ENCODE measurements at places on chromosomes 12 and 14.

- DNase-seq, result no peak
These were observed 161.8 kb downstream of the ANO4 start for GRCh38 chr12:100956311-100956852.

DNA sequence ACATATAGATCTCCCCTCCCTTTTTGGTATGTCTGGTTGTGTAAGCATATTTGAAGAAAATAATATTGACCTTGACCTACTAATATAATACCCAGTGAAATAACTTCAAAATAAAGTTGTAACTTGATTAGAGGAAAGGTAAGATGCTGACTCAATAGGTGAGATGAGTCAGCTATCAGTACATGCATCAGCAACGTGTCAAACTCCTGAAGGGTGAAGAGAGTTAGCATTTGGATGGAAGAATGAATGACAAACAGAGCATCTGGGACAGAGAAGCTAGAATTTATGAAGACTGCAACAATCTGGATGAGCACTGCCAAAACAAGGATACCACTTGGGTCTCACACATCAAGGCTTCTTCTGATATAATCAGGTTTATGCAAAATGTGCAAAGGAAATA lies 74.9 kb downstream of the PPP2R5E start:
- no peak for DNase-seq

DNA sequence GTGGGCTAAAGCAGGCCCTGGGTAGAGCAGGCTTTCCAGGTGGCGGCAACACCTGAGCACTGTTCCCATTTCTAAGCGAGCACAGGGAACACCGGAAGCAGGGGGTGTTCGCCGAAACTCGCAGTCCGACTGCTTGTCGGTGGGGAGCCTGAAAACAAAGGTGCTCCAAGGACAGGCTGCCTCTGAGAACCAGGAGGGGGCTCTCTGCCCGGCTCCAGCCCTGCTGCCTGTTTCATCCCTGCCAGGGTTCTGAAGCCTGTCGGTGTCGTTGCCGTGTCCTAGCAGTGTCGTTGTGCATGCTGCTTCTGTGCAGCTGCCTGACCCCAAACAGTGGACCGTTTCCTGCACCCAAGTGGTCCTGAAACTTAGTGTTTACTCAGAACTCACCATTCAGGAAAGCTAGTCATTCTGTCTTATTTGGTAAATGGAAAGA lies 21.8 kb downstream of the CCNK start:
- no peak for DNase-seq

DNA sequence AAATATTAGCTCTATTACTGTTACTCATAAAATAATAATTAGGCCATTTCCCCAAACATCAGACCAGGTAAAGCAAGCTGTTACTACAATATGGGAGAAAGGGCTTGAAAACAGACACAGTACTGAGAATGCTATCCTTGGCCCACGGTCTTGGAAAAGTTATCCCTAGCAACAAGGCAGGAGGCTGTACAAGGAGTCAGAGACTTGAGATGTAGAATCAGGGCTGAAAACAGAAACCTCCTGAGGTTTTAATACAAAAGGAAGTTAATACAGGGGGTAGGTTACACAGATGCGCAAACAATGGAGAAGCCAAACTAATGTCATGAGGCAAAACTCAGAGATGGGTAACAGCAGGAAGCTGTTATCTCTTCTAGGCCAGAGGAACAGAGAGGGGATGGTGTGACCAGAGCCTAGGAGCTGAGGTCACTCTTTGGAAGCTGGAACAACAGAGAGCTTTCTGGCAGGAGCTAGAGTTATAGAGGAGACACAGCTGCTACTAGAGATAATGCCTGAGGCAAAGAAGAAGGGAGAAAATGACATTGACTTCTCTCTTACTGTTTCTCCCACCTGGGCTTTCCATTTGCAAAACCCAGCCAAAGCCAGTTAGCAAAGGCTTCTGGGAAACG lies 248.8 kb downstream of the SUDS3 start:
- no peak for DNase-seq

DNA sequence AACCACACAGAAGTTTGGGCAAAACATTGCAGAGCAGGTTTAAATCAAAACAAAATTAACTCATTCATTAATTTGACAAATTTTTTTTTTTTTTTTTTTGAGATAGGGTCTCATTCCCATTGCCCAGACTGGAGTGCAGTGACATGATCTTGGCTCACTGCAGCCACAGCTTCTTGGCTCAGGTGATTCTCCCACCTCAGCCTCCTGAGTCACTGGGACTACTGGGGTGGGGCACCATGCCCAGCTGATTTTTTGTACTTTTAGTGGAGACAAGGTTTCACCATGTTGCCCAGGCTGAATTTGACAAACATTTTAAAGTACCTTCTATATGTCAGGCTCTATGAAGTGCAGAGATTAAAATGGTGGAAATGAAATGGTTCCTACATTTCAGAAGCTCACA lies 257.1 kb upstream of the NPAS3 start:
- no peak for DNase-seq

- no peak for DNase-seq
These were observed 208.0 kb downstream of the SLC41A2 start for GRCh38 chr12:104750061-104750460.

- no peak for DNase-seq
These were observed 13.1 kb downstream of the ZFYVE21 start for GRCh38 chr14:103728721-103729120.

GRCh38 chr12:43180242-43180641 lies 371.8 kb downstream of the ADAMTS20 start:
- DNase-seq, result no peak

GRCh38 chr12:6966351-6966750 lies 4.1 kb downstream of the PHB2 start:
- DNase-seq, result no peak

GRCh38 chr14:47744155-47744554 lies 68.8 kb upstream of the MDGA2 start:
- DNase-seq, result no peak

GRCh38 chr12:58883576-58884334 lies 36.5 kb downstream of the LRIG3 start:
- DNase-seq, result no peak

DNA sequence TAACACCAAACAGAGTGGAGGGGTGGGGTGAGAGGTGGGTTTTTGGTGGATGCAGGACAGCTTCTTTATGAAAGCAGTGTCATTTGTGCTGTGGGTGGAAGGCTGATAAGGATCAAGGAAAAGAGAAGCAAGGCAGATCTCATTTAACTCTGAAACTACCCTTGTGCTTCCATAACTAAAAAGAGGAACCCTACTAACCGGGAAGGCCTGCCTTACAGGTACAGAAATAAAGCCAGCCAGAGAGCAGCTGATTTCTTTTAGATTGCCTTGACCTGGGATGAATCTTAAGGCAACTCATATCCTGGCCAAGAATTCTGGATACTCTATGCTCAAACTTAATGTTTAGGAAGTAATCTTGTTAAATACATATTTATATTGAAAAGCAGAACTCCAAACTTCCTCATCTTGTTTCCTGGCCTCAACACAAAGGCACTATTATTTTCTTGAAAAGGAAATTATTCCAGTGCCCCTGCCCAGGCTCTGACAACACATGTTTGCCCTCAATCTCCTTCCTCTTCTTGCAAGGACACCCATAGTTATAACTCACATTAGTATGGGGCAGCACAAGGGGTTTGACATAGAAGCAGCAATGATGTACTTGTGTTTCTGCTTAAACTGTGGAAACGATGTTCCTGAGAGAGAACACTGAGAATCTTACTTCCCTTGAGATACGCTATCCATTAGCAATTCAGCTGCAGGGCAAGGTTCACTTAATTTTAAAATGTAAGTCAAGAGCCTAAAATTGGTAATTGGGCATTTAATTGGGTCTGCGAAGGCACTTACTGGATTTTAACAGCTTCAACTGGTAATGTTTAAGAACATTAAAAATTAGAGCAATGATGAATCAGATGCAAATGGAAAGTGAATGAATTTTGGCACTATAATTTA lies 173.7 kb downstream of the STXBP6 start:
- no peak for DNase-seq

DNA sequence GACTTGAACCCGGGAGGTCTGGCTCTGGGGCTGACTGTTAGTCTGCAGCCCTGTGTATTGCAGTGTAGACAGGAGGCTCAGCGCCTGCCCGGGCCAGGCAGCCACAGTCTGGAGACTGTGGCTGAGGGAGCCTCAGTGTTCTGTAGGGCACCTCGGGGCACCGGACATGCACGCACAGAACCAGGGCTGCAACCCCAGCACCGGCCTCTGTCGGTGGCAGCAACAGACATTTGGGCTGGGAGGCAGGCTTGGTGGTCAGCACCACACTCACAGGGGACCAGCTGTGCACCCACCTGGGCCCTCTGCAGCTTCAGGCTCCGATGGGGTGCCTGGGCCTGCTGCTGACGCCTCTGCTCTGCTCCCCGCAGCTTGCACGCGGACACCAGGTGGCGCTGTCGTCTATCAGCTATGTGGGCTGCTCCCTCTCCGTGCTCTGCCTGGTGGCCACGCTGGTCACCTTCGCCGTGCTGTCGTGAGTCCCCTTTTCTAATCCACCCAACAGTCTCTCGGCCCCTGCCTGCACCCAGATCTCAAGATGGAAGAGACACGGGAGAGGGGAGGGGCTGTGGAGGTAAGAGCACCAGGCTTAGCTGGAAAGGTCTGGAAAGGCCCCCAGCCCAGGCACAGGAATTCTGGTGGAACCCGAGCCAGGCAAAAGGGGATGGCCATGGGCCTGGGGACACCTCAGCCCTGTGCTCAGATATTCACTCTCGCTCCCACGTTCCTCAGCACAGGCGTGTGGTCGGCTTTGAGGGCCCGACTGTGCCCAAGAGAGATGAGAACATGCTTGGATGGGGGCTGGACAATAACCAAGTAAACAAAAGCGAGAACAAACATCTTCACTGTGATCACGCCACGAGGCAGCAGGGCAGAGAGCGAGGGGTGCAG lies 151.0 kb downstream of the ADGRD1 start:
- DNase-seq, result peak; percentile 95

- DNase-seq, result no peak
These were observed 220.3 kb downstream of the KTN1 start for GRCh38 chr14:55800156-55800785.

DNA sequence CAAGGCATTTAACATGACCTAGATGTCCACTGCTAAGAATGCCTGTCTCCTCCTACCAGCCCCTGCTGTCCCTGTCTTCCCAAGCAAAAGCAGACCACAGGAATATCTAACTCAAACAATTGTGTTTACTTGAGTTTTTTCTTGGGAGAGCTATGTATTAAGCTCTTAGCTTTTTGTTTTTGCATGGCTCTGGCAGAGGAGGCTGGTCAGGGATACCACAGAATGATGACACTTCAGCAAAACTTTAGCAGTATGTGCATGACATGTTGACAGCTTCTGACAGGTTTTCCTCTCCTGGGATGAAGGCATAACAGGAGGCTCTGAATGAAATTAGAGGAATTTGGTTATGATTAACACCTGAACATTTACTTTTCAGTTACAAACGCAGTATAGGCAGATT lies 6.9 kb downstream of the TMBIM6 start:
- DNase-seq, result no peak

GRCh38 chr14:93619176-93619793 lies 169.0 kb downstream of the PRIMA1 start:
- DNase-seq, result no peak

DNA sequence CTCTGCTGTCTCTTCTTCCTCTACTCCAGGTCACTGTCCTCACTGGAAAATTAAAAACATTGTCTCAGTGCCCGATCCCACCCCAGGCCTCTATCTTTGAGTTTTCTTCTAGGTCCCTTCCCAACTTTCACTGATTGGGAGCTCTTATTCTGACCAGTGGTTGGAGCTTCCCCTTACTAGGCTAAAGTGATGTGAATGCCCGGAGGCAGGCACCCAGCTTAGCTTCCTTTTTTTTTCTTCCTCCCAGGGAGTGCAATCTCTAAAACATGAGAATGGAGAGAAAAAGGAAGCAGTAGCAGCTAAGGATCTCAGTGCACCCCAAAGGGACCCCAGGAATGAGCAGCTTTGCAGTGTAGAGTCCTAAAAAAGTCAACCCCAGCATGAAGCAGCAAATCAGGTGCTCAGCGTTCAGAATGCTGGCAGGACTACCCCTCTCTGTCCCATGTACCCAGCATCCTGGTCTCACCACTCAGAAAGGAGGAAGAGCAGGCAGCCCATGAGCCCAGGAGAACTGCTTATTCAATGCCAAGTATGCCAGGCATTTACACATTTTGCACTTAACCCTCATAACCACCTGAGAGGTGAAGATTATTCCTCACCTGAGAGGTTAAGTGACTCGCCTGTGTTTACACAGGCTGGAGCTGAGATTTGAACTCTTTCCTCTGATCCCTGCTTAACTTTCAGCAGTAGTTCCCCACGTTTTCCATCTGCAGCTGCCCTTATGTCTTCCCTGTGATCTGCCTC lies 146.2 kb upstream of the PWP1 start:
- DNase-seq, result no peak

DNA sequence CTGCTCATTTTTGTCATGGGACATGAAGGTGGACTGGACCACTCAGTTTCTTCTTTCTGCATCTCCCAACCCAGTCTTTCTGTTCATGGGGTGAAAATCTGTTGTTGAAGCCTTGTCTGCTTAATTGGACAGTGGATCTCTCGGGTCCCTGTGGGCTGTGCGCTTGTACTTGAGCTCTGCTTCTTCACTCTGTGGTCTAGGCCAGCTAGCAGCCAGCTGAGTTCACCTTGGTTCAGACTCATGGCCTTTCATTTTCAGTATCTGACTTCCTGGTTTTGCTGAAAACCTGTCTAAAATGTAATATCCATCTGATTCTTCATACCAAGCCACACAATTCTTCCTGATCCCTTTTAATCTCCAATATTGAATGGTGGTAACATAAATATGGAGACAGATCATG lies 117.2 kb downstream of the LRRK2 start:
- no peak for DNase-seq

DNA sequence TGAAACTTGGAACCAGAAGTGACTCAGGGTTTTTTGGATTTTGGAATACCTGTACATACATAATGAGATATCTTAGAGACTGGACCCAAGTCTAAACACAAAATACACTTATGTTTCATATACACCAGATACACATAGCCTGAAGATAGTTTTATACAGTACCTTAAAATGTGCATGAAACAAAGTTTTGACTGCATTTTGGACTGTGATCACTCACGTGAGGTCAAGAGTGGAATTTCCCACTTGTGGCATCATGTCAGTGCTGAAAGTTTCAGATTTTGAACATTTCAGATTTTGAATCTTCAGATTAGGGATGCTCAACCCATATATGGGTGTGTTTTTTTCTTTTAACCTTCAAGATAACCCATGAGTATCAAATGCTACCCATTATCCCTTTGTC lies 6.6 kb downstream of the SBNO1 start:
- no peak for DNase-seq

- DNase-seq, result no peak
These were observed 253.4 kb downstream of the GXYLT1 start for GRCh38 chr12:41891226-41891625.

GRCh38 chr14:99350751-99351150 lies 78.8 kb upstream of the BCL11B start:
- peak; percentile 69 for DNase-seq
